Activated T-cell treated with anti-CD3 and anti-CD28 coated beads for 1 hour (primary cell): ENCODE measurements at places on chromosomes 3 and 15.

DNA sequence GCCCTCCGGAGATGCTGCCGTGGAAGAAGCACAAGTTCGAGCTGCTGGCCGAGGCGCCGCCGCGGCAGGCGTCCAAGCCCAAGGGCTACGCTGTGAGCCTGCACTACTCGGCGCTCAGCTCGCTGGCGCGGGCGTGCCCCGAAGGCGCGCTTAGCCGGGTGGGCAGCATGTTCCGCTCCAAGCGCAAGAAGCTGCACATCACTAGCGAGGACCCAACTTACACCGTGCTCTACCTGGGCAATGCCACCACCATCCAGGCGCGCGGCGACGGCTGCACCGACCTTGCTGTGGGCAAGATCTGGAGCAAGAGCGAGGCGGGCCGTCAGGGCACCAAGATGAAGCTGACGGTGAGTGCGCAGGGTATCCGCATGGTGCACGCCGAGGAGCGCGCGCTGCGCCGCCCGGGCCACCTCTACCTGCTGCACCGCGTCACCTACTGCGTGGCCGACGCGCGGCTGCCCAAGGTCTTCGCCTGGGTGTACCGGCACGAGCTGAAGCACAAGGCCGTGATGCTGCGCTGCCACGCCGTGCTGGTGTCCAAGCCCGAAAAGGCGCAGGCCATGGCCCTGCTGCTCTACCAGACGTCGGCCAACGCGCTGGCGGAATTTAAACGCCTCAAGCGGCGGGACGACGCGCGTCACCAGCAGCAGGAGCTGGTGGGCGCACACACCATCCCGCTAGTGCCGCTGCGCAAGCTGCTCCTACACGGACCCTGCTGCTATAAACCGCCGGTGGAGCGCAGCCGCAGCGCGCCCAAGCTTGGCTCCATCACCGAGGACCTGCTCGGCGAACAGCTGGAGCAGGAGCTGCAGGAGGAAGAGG lies 1.3 kb downstream of the FAM43A start:
- DNase-seq = peak; percentile 11

DNA sequence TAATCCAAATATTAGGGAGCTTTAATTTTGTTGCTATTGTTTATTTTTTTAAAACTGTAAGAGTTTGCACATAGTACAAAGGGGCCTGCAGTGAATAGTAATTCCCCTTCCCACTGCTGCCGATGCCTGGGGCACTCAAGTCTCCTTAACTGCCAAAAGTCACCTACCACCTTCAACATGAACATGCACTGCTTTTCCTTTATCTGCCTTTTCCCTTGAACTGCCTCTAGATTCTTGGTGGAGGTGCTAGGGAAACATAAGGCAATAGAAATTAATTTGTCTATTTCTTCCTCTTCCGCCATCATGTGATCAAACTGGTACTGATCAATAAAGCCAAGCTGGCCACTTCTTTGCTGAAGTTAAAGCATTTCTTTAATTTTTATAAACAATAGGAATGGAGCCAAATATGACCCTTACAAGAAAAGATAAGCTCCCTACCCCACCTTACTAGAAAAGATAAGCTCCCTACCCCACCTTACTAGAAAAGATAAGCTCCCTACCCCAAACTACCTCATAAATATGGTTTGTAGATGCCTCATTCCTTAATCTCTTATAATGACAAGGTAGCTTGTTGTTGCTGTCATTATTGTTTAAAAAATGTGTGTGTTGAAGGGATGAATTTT lies 17.4 kb upstream of the ACAP2 start:
- DNase-seq = no peak

DNA sequence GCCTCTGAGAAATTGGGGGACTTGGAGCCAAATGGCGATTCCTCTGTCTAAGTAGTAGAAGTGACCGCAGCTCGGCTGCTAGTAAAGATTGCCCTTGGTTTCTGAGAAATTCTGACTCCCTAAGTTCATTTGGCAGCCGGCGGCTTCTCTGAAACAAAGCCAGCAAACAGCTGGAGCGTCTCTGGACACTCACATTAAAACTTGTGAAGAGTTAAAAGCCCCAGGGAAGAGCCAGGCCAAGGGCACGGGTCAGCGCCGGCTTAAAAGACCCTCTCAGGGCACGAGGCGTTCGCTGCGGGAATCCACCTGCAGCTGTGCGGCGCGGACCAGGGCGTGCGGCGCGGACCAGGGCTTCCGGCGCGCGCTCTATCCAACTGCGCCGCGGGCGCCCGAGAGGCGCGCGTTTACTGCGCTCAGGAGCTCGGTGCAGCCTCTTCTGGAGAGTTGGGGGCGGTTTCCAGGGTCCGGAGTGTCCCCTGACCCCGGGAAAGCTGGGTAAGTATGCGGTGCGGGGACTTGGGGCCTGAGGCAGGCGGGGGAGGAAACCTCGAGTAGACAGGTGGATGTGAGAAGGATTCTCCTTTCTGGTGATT lies at the start of gene COL6A5:
Gene COL6A5, plus strand, starts transcription at position 186 of the 593 bp plus-strand sequence. CDS start 27,967 bp downstream, outside the sequence.
- DNase-seq = no peak

DNA sequence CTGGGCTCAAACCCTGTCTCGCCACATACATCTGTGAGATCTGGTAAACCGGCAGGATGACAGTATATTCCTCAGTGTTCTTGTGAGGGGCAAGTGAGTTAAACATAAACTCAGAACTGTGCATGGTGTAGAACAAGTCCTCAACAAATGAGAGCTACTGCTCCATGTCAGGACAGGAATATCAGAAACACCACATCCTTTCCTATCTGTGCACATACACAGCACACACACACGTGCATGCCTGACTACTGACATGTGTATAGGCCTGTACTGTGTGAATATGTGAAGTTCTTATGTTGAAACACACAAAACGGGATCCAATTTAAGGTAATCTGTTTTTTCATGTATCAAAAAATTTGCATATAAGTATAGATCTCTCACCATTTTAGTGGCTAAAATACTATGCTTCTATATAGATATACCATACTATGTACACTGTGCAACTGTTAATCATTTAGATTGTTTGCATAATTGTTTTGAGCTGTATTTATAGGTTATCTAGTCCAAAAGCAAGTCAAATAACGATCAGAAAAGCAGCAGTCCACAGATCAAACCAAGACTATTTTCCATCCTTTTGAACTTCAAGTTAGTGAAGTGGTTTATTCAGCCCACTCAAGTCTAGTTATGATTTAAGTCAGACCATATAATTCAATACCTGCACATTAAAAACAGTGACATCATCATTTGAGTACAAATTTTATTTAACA lies 44.8 kb downstream of the CCR4 start:
- DNase-seq = no peak

DNA sequence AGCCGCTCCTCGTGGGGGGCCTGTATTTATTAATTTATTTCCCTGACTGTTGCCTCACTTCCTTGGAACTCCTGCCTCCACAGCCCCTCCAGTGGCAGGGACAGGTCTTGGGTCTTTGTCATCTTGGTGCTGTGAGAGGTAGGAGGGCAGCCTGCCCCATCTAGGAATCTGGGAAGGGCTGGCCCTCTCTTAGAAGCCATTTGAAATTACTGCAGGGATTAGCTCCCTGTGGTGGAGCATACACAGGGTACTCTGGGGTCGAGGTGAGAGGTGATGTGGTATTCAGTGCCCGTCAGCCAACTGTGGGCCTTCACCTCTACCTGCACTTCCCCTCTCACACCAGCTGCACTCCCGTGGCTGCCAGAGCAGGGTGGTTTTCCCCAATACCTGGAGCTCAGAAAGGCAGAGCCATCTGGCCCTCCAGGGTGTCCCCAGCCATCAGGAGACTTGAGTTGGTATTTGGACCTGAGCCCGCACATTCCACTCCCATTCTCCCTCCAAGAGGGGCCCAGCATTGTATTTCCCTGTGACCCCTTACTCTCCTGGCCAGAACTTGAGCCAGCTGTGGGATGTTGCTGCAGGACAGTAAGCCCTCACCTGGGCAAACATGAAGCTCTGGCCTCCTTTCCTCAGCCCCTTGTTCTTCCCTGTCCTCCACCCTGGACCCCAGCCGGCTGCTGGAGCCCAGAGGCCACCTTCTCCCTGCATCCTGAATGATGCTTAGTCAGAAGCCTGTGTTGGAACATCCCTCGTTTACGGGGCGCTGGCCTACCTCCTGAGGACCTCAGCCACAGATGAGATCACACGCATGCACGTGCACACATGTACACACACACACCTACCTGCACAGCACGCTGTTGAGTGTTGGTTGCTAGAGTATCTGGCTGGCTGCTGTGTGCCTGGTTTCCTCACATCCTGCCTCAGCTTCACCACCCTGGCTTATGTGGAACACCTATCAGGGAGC lies 2.0 kb upstream of the JMJD7 start:
- DNase-seq = no peak

- DNase-seq = no peak
These were observed 105.1 kb downstream of the MEX3B start for GRCh38 chr15:81940467-81941451.

- no peak for DNase-seq
These were observed 21.0 kb downstream of the MBNL1 start for GRCh38 chr3:152289708-152290107.

DNA sequence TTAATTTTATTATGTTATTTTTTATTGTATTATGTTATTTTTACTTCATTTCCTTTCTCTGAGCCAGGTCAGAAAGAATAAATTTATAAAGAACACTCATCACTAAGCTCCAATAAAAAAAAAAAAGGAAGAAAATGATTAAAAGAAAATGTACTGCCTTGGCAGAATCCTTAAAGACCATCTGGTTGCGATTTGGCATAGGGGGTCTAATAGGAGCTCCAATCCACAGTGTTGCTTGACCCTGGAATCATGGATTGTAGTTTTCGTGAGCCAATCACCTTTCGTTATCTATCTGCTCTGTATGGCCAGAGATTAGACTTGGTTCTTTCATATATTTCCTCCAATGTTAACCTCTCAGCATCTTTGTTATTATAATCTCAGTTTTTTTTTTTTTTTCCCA lies 421.8 kb upstream of the MCTP2 start:
- DNase-seq = no peak

GRCh38 chr3:156582532-156583183 lies 27.7 kb upstream of the SSR3 start:
- no peak for DNase-seq

GRCh38 chr3:119322021-119322834 lies 28.0 kb downstream of the ARHGAP31 start:
- DNase-seq = peak; percentile 14
